ENCODE measurements at places on chromosomes 4 and X. TPM values are rescaled to one million over a fixed set of nuclear protein-coding genes. Genes with fewer than 3 reads are reported as not detected.

DNA sequence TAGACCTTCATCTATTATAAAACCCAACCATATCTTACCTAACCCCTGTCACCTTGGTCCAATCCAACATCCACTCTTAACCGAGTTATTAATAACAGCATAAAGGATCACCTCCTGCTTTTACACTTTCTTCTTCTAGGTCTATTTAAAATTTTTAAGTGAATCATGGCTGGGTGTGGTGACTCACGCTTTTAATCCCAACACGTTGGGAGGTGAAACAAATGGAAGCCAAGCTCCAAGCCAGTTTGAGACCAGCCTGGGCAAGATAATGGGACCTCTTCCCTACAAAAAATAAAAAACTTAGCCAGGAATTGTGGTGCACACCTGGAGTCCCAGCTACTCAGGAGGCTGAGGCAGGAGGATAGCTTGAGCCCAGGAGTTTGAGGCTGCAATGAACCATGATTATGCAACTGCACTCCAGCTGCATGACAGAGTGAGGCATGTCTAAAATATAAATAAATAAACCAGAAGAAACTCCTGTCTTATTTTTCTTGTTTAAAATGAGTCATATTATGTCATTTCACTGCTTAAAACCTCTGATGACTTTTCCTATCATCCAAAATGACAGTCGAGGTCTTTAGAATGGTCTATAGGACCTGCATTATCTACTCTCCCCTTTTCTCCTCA, 188.4 kb downstream of the GASK1B start:
- DNase-seq = no peak

GRCh38 chr4:130073145-130073790, 977.3 kb downstream of the C4orf33 start:
- DNase-seq = no peak

- DNase-seq = no peak
Observed at GRCh38 chr4:105145903-105146275, 787 bp upstream of the TET2 start.

The L1CAM gene
- total RNA-seq = 6.7 TPM

- no peak for DNase-seq
Observed at GRCh38 chrX:25068340-25068739, 52.6 kb upstream of the ARX start.

DNA sequence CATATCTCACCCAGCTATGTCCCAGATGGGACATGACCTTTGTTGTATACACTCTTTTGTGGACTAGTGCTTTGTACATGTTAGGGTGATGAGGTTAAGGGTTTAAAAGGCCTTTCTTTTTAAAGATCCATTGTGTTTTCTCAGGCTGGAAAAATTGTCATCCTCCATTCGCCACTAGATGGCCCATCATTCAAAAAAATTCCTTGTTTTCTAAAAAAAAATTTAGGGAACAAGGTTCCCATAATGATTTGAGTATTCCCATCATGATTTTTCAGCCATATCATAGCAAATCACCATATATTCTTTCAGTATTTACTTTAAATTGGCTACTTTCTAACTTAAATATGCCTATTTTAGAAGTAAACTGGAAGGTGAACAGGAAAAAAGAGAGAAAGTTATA, 91.9 kb upstream of the TMEM164 start:
- DNase-seq = no peak

The BEX2 gene
- not detected for total RNA-seq

- DNase-seq = no peak
Observed at GRCh38 chrX:13179100-13179499, 134.7 kb upstream of the FAM9C start.

All from Peyer's patch (tissue), 4 donors.